ENCODE measurements at places on chromosomes 7 and 10. TPM values are rescaled to one million over a fixed set of nuclear protein-coding genes. Genes with fewer than 3 reads are reported as not detected.

RAMP3 gene
- not detected for polyA plus RNA-seq

SLC26A4 gene
- 0.12 TPM for polyA plus RNA-seq

FAM237B gene
- polyA plus RNA-seq: not detected

PTPRN2 gene
- 0.31 TPM for polyA plus RNA-seq

DNA sequence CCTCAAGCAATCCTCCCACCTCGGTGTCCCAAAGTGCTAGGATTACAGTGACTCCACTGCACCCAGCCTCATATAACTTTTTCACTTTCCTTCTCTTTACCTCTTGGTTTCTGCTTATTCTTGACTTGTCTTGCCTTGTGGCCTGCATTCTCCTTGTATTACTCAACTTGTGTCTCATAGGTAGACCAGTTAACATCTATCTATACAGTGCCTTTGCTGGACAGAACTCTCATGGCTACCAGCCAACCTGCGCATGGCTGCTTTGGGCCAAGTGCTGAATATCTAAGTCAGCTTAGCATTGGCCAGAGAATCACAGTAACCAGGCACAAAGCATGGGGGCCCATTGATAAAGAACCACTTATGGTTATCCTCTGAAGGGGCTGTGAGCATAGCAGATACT is 42.6 kb upstream of the ZNRF2 start:
- DNase-seq: no peak

DNA sequence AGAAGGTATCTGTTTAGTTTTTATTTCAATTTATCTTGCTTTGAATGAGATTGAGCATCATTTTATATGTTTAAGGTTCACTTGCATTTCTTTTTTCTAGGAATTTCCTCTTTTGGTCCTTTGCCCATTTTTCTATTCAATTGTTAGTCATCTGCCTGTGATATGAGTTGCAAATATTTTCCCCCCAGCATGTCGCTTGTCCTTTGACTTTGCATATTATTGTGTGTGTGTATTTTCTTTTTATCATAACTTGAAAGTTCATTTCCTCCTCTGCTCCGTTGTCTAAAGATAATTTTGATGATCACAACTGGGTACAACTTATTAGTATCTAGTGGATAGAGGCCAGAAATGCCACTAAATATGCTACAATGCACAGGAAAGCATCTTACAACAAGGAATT is 132.7 kb upstream of the MDFIC start:
- DNase-seq: no peak

DNA sequence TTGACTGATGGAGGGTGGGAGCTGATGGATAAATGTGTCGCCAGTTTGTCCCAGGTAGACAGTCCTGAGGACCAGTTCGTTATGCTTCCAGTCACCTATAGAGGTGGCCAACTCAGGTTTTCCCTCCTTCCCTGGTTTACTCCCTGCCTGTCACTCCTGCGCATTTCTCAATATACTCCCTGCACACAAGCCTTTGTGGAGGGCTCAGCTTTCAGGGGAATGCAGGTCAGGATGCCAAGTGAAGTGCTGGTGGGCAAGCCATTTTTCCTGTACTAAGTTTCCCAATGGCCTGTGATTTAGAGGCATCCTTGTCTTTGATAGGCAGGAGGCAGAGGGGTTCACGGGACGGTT is 473.5 kb upstream of the ZMIZ1 start:
- DNase-seq: no peak

DNA sequence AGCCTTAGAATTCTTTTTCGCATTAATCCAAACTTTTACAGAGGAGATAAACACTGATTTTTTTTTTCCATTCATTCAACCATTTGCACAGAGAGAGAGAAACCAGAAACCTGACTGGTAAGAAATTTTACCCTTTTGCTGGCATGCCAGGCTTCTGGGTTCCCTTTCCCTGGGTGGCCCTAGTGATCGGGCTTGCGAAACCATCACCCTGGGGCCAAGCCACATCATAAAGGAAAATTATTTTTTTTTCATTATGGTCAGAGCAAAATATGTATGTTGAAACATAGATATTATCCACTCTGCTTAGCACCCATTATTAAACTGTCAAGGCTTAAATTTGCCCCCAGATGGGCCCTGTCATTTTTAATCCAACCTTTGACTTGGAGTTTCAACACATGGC is 55.4 kb upstream of the INHBA start:
- no peak for DNase-seq

- peak; percentile 31 for DNase-seq
These were observed 135.8 kb downstream of the PLCE1 start for GRCh38 chr10:94129393-94130130.

DNA sequence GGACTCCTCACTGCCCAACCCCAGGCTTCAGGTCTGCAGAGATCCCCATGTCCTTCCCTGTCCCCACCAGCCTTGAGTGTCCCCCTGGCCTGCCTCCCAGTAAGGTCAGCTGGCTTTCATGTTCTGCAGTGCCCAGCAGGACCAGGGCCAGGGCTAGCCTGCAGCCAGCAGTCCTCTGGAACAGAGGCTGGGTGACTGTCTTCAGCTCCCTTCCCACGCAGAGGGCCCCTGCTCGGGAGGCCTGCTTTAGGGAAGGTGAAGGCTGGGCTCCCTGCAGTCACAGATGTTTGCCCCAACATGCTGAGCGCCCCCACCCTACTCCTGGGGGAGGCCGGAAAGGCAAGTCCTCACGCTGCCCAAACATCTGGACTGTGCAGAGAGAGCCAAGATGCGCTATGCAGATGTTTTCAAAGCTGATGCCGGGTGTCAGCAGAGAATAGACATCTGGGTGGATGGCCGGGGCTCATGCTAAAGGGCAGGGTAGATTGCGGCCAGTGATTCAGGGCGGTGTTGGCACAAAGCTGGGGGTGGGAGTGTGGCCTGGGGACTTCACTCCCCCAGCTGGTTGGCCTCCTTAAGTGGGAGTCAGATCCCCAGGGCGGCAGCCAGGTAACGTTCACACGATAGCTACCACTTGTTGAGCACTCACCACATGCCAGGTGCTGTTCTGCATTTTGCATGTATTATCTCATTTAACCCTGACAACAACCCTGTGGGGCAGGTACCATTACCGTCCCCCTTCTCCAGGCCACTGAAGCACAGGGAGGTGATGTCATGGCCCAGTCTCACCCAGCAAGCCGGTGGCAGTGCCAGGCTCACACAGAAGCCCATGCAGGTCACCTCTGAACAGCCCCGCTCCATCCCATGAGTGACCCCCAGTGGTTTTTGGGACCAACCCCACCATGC is 71.2 kb upstream of the COL13A1 start:
- no peak for DNase-seq

DNA sequence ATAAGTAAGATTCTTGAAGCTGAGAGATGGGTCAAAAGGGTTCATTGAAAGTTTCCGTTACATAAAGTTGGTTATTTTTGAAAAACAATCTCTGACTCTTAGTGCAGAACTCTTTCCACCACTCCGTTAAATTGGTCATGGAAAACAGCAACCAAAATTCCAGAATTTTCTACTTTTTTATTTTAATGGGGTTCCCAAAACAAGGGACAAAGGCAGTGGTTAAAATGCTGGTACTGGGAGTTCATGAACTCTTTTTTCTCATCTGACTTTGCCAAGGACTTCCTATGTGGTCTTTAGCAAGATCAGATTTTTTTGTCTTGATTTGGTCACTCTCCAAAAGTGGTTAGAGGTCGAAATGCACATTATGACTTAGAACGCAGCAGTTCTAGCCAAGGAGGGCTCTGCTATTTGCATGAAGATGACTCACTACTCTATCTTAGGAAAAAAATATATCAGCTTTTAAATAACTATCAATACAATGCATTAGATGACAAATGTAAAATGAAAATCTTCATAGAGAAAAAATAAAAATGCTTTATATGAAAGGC is 145.7 kb downstream of the REEP3 start:
- peak; percentile 80 for DNase-seq

- DNase-seq: no peak
These were observed 145.2 kb downstream of the GRM3 start for GRCh38 chr7:86788948-86789347.

DNA sequence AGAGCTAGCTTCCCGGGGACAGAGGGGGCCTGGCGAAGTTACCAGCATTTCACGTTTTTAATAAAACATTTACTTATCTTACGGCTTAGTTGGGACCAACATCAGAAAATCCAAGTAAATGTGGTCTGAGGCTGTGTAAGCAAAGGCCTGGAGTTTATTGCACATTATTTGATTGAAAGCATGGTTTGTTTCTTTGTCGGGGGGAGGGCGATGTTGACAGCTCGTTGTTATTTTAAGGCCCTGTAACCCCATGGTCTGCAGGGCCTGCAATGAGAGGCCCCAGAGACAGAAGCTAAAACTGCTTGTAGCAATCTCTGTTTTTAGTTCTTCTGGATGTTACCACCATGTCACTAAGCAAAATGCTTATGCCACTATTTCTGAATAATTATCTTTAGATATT is 88.9 kb downstream of the MYOF start:
- no peak for DNase-seq

DNA sequence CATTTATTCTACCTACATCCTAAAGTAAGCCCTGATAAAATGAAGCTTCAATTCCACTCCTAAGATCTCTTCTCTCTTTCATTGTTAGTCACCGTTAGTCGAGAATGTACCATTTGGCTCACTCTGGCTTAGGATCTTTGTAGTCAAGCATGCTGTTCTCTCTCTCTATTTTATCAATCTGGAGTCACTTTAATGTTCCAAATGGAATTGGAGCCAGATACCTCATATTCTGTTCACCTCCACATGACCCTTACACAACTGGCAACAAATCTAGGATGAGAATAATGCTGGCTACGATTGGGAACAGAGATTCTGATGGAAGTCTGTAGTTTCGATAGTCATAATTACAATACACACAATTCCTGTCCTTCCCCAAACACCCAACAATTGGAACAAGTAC is 213.7 kb downstream of the TWIST1 start:
- DNase-seq: no peak

- DNase-seq: no peak
These were observed 71.3 kb upstream of the CSTF2T start for GRCh38 chr10:51770709-51771108.

DNA sequence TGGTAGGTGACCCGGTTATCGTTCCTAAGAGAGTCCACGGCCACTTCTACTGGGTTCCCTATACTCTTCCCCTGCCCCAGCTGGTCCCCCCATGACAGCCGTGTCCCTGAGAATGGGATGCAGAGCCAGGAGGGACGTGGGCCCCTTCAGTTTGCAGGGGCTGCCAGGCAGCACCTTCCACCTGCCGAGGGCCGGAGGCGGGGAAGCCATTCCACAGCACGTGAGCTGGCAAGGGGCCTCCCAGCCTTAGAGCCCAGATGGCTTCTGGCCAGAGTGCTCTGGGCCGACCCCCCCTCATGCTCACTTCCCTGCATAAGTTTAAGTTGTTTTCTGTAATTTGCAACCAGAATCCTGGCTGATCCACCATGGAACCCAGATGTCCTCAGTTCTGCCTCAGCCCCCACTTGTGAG is 39.0 kb downstream of the DIP2C start:
- DNase-seq: no peak

DNA sequence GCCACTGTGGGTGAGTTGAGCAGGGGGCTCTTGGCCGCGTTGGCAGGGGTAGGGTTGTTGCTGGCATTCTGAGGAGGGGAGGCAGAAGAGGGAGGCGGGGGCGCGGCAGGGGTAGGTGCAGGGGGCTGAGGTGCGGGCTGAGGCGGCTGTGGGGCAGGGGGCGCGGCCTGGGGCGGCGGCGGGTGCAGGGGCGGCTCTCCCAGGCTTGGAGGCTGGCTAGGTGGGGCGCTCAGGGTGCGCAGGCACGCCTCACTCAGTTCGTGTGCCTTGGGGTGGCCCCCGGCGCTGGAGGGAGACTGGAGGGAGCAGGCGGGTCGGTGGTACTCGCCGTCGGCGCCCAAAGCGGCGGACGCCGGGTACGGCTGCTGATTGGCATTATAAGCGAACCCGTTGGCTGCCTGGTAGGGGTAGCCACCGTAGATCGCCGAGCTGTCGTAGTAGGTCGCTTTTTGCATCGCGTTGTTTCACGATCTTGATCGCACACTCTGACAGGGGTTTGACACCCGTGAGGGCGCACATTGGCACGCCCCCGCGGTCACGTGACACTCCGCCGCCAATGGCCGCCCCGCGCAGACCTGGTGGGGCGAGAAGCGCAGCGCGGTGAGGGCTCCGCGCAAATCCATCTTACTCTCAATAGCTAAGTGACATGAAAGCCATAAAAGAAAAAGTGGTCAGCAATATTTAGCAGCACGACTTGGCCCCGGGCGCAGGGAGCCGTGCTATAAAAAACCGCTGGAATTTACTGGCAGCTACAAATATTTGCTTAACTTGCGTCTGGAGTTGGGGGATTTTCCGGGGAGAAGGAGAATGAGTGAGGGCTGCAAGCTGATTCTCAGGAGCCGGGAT is 7.9 kb upstream of the HOXA2 start:
- DNase-seq: peak; percentile 56

- no peak for DNase-seq
These were observed 30.9 kb downstream of the DNAJC1 start for GRCh38 chr10:21972584-21972983.

DNA sequence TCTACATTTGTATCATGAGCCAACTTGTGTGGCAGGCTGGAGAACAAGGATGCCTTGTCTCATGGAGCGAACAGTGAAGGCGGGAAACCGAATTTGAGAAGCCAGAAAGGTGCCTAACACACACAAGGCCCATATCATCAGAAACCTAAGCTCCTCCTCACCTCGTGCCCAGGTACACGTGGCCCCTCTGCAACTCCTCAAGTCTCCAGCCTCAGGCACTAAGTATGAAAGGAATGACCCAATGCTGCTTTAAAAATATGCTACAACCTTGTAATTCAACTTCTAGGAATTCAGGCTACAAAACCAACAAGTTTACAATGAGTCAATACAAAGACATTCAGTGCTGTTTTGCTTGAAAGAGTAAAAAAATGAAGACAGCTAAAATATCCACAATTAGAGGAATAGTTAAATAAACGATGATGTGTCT is 95.7 kb downstream of the CDK6 start:
- DNase-seq: peak; percentile 62

GRCh38 chr7:144416341-144416740 is 12.8 kb upstream of the NOBOX start:
- DNase-seq: no peak

DNA sequence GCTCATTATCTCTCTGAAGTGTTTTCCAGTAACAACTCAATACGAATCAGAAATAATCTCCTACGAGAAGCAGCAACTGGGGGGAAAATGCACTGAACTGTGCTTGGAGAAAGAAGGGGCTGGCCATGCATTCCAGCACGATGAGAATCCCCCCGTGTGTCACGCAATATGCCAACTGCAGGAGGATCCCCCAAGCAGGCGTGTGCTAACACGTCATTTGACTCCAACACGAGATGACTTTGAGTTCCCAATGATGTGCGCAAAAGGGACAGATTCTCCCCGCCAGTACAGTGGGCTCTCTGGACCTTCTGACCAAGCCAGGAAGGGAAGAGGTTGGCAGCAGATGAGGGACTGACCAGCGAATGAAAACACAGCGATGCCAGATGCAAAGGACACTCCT is 105.5 kb downstream of the KCNMA1 start:
- peak; percentile 30 for DNase-seq

DNA sequence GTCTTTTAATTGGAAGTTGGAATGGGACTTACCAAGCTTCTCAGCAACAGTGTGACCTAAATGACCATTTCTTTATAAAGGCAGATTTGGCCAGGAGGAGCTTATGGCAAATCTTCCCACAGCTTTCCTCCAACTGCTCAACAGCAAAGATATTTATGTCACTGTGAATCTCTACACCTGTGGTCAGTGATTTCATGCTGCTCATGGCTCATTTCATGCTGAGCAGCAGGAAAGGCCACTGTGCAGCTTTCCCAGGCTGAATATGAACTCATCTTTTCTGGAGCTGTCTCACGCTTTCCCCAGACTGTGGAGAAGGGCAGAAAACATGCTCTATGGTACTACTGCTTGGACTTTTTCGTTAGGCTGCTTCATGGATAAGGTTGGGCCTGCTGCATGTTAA is 29.8 kb downstream of the CALCR start:
- DNase-seq: no peak

Data from BJ (cell line).